ENCODE measurements at places on chromosomes 12 and 14.
A peak's percentile ranks its signal among the peaks of the same experiment; 100 is the strongest.

DNA sequence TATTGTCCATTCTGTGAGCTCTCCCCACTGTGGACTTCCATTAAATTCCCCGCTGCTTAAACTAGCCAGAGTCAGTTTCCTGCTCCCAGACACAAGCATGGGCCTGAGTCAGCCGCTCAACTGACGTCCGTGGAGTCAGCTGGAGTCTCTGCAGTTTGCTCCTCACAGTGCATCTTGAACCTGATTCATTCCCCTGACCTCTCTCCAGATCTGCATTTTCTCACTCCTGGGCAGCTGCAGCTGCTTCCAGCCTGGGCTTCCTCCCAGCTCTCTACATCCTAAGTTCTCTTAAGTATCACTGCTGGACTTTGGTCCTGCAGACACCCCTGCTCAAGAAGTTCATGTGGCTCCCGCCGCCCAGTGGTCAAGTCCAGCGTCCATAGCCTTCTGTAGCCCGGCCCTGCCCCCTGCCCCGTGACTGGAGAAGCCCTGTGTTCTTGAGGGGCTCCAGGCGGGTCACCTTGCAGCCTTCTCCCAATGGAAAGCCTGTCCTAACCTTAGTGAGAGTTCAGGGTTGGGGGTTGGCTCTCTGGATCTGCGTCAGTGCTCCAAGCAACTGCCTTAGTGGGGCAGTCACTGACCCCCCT is 20.0 kb downstream of the NFKBIA start:
- DNase-seq, result no peak

GRCh38 chr12:125187780-125188741 is 122.8 kb downstream of the AACS start:
- DNase-seq, result no peak

GRCh38 chr12:131118371-131118770 is 164.7 kb downstream of the ADGRD1 start:
- DNase-seq, result no peak

DNA sequence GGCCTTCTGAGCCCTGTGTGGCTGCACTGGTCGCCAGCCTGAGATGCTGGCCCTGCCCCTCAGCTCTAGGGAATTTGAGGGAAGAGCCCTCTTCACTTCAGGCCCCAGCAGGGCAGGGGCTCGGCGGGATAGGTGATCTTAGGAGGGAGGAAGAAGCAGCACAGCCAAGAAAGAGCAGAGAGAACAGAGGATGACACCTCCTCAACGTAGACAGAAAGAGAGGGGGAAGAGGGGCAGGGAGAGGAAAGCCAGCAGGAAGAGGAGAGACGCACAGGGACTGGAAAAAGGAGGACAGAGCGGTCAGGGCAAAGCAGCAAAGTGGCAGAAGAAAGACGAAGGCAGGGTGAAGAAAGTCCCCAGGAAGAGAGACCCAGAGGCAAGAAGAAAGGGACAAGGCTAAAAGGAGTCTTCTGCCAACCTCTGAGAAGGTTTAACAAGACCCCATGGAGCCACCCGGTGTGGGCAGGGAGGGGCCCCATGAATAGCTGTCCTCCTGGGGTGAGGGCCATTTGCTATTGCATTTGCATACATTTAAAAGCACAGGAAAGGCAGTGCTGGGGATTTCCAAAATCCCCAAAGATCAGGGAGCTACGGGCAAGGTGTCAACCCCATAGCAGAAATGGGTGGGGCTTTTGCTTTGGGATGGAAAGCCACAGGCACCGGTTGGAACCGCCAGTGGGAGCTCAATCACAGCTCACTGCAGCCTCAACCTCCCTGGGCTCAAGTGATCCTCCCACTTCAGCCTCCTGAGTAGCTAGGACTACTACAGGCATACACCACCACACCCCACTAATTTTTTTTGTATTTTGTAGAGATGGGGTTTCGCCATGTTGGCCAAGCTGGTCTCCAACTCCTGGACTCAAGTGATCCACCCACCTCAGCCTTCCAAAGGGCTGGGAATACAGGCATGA is 22.7 kb downstream of the CMKLR1 start:
- DNase-seq, result no peak

- no peak for DNase-seq
These were observed 167.1 kb downstream of the ADGRD1 start for GRCh38 chr12:131120831-131121271.

DNA sequence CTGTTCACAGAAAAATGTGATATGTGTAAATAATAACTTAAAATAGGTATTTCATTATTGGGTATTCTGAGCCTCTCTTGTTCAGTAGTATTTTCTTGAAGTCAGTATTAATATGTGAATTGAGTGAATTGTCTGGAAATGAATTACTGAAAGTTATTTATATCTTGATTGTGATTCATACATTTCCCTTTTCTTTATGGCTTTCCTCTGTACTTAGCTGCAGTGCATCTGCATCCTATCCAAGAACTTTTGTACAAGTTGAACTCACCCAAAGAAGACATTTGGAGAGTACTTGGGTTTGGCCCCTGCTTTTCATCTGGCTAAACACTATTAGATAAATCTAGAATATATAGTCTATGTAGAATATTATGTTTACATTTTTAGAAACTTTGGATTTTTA is 326.0 kb downstream of the RAD51B start:
- DNase-seq, result no peak

DNA sequence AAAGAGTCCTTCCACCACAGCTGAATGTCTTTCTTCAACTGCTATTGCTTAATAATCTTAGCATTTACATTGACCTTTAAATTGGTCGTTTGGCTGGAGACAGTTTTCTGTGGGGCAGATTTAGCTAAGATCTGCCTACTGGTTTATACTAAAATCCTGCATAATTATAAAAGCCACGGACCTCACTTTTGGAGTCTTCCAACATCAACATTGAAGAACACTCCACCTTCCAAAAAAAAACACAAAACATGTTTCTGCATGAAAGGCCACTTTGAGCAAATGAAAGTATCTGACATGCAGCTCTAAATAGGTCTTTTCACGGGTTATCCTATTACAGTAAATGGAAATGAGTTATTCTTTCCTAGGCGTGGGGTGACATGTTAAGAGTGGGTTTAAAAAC is 57.0 kb upstream of the KRR1 start:
- no peak for DNase-seq

GRCh38 chr14:45650754-45651153 is 397.8 kb upstream of the MIS18BP1 start:
- DNase-seq, result no peak

DNA sequence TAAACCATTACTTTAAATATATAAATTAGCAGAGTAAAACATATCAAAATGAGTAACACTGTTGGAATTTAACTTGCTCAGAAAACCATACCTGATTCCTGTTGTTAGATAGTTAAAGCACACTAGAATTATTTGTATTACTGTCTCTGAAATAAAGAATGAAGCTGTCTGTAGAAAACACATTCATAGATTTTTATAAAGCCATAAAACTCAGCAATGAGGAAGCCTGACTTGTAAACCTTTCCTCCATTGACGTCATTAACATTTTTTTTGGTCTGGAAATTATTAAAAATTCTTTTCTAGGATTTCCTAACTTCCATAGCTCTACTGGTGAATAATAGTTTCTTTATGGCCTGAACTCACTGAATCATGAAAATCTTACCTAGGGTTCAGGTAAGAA is 147.6 kb downstream of the BRMS1L start:
- no peak for DNase-seq

DNA sequence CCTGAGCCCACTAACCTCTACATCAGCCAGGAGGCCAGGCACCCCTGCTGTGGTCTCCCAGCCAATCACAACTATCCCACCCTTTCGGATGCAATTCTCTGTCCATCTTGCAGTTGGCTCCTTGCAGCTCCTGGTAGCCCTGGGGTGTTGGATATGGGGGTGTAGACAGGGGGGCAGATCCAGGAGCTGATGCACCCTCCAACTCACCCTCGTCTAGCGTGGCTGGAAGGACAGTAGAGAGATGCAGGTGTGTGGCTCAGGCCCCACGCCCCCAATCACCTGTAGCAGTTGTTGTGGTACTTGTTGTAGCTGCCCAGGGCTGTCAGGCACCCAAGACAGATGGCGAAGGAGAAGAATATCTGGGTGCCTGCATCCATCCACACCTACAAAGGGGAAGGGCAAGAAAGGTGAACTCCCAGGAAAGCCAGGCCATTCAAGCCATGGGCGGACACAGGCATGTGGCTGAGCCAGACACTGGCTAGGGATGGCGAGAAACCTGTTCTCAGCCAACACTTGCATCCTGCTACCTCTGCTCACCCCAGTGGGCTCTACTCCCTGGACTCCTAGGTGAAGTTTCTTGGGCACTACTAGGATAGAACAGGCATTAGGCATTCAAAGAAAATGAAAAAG is 13.4 kb upstream of the SLC6A12 start:
- DNase-seq, result no peak

- DNase-seq, result no peak
These were observed 1313.9 kb downstream of the TMEM121 start for GRCh38 chr14:106840258-106840657.

GRCh38 chr12:8032242-8033152 is at the start of gene FOXJ2:
TSS of gene FOXJ2 (plus strand) at chr12:8032716. CDS start at chr12:8039833, 7,117 bp downstream.
- DNase-seq, result peak; percentile 74

DNA sequence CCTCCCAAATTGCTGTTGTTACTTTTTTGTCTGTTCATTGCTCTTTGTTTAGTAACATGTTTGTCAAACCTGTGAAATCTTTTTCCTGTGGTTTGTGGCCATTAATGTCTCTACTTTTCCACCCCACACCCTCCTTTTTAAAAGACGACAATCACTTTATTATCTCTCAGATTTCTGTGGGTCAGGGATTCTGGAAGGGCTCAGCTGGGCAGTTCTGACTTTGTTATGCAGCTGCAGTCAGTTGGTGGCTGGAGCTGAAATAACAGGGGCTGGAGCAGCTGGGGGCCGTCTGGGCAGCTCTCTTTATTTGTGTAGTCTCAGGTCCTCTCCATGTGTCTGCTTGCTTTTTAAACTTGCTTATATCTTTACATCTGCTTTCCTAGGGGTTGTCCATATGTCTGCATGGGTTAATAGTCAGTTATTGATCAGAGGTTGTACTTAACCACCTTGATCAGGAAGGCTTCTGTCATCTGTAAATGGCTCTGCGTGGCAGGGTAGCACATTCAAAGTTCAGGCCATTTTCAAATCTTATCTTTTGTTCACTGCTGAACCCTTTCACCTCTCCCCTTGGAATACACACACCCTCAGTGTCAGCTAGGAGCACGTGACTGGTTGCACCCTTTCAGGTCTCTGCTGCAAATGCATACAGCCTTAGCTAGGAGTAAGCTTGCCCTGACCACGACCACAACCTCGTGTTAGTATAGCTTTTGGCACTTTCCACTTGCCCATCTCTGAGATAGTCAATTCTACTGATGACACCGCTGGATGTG is 27.9 kb downstream of the BORCS5 start:
- DNase-seq, result no peak

- DNase-seq, result no peak
These were observed 14.9 kb upstream of the MLXIP start for GRCh38 chr12:122063694-122064024.

DNA sequence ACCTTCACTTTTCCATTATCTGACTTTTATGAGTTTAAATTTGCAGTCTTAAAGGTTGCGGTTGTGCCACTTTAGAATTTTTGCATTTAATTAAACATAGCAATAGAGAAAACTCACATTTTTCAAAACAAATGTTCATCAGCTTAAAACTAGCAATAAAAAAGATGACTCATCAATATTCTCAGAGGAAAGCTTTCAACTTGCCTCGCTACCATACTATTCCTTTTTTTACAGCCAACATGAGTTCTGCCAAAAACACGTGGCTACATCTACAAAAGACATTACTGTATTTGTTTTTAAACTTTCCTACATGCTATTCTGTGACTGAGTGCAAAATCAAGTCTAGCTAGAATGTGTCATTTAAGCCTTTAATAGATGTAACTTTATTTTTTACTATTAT is 497.1 kb downstream of the RPS29 start:
- no peak for DNase-seq

DNA sequence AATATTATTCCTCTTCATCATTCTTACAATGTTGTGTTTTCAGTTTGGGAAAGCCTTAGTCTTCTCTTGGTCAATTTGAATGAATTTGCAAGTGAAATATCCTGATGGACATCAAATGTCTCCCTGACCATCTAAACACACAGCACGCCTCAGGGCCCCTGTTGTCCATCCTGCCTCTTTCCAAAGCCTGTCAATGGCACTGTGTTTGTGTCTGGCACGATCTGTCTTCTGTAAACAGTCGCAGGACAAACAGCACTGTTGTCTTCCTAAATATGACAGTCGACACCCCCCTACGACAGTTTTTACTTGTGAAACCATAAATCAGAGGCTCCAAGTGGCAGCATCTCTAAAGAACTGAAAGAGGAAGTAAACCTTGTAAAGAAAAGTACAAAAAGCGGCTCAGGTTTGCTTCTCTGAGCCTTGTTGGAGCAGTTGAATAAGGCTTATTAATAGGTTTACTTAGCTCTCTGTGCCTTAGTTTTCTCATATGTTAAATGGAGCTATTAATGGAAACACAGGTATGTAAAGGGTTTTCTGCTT is 285.8 kb downstream of the NRXN3 start:
- DNase-seq, result no peak

- no peak for DNase-seq
These were observed 321.2 kb downstream of the RAD51B start for GRCh38 chr14:68140806-68141205.

GRCh38 chr12:29816874-29817725 is 33.4 kb upstream of the TMTC1 start:
- DNase-seq, result no peak

DNA sequence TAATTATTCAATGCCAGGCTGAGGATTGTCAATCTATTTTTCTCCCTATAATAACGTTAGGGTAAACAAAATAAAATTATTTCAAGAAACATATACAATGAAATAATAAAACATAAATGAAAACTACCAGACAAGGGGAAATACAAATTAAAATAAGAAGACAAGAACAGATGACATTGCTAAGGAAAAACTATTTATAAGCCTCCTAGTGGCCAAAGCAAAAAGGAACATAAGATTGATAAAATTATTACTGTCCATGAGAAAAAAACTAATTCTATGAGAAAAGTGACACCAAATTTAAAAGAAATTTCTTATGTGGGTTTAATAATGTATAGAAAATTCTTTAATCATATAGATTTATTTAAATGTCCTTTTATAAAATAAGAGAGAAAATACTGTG is 294.7 kb downstream of the TTC6 start:
- no peak for DNase-seq

- DNase-seq, result no peak
These were observed 101.4 kb upstream of the ADAMTS20 start for GRCh38 chr12:43653289-43653915.

DNA sequence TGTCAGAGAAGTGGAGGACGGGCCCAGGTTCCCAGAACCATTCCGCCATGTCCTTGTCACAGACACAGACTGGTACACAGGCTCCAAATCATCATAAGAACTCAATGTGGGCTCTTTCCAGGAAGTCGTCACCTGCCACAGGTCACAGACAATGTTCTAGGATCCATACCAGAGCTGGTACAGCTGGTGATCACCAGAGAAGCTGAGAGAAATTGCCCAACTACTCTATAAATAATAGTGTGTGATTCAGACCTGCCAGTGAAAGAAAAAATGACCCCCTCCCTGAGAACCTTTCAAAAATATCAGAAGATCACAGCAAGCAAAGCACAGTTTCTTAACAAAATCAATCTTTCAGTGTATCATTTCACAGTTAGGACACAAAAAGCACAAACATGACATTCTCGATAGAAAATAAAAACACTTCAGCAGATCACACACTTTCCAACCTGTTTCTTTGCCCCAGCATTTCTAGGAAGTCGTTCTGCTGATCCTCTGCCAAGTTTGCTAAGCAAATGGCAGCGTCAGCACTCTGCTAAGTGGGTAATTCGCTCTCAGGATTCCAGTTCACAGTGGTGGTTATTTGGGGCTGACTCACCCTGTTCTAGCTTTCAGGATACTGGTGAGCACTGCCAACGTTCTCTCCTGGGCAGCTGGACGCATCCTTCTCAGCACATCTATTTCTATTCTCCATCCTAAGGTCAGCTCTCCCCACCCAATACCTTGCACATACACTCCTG is 223.3 kb upstream of the SFSWAP start:
- DNase-seq, result no peak

Data from activated T-helper 9 cell treated with anti-CD3 and anti-CD28 coated beads, Interleukin-2, amount 50 U/mL, for 16 hours (primary cell).